Kasumi-1 (cell line): ENCODE measurements at places on chromosomes 3 and 15.

DNA sequence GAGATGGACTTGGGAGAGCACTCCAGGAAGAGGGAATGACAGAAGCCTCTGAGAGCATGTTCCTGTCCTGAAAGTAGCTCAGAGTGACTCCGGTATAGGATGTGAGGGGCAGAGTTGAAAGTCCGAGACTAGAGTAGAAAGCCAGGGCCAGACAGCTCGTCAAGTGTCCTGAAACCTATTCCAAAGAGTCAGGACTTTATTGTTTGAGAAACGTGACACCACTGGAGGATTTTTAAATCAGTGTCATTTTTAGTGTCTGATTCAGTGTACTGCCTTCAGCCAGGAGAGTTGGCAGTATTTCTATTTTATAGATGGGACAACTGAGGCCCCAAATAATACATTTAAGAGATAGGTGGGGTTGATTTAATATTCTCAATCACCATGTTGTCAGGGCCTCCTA, 1.6 kb upstream of the RBMS3 start:
- no peak for DNase-seq

- DNase-seq = no peak
Measured at GRCh38 chr3:37141676-37142075, 32.7 kb downstream of the LRRFIP2 start.

GRCh38 chr3:98885851-98886250, 15.6 kb downstream of the DCBLD2 start:
- DNase-seq = no peak

DNA sequence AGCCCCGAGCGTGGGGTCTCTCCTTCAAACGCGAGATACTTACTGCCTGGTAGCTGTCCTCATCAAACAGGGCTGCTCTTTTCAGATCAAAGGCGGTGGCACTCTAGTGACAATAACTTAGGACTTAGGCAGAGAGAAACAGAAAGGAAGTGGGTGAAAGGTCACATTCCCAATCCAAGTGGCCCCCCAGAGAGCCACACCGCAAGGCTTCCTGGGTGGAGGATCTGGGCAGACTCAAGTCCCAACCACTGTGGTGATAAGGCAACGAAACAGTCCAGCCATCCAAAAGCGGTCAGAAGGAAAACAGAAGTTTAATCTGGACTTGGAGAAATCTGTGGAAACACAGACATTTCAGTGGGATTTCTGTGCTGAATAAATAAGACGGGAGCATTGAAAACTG, 227.2 kb downstream of the ADAMTS17 start:
- no peak for DNase-seq

- no peak for DNase-seq
Measured at GRCh38 chr15:70609889-70610288, 153.5 kb downstream of the UACA start.

DNA sequence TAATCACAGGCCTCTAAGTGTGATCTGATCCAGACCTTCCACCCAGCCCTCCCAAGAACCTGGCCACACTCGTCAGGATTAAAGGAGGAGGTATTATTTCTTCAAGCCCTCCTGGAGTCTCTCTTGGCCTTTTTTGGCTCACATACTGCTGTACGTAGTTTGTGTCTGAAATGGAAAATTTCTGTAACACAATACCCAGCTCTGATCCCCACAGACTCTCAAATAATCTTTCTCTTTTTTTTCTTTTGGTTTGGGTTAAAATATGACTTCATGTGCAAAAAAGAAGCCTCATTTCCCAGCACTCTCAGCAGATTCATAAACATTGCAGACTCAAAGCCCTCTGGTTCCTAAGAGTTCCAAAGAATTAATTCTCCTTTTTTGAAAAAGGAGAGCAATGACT, 96.5 kb upstream of the PHLDB2 start:
- no peak for DNase-seq

GRCh38 chr3:29922992-29923746, 642.3 kb downstream of the RBMS3 start:
- DNase-seq = no peak

- DNase-seq = no peak
Measured at GRCh38 chr3:129081503-129081902, 20.9 kb downstream of the GP9 start.

DNA sequence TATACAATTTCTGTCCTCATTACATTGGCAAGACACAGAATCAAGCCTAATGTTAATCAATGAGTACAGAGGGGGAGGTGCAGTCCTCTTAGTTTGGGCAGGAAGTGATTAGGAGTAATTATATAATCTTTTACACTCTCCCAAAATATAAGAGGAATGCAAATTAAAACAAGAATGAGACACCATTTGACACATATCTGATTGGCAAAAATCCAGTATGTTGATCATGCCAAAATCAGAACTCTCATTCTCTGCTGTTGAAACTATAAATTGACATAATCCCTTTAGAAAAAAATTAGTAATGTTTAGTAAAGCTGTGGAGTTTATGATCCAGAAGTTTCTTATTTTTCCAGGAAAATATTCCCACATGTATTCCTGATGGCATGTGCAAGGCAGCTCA, 373.4 kb downstream of the EPHA6 start:
- no peak for DNase-seq

DNA sequence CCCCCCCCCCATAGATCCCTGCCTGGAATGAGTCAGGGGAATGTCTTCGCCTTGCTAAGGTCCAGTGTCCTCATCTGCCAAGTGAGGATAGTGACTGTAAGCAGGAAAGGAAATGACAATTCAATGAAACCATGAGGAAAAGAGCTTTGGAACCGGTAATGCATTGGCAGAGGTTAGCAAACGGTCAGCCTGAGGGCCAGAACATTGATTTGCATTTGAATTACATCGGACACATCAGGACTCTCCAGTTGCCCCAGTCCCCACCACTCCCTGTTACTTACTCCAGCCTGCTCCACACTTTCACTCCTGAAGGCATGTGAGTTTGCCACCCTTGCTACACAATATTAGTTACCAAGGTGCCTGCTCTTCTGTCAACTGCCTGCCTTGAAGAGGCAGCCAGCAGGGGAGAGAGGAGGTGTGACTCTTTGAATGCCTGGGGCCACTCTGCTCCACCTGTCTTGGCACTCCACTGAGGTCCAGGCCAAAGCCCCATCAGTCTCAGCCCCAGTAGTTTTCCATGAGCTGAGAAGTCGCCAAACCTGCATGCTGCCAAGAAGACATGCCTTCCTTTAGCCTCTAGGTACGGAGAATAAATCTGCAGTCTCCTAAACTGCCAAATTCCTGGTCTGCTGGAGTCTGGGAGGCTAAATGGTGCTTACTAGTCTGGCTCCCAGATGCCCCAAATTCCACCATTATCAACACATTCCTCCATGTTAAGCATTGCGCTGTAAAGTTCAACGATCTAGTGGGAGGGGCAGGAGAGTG, 191.7 kb upstream of the TLE3 start:
- DNase-seq = no peak

- DNase-seq = no peak
Measured at GRCh38 chr3:94071713-94072284, 8.9 kb downstream of the NSUN3 start.

GRCh38 chr3:13028010-13028821, 45.0 kb downstream of the IQSEC1 start:
- no peak for DNase-seq

GRCh38 chr15:59099162-59099685, 5.7 kb upstream of the CCNB2 start:
- no peak for DNase-seq

GRCh38 chr3:22745321-22745720, 457.8 kb upstream of the UBE2E2 start:
- no peak for DNase-seq

- no peak for DNase-seq
Measured at GRCh38 chr3:46667657-46668056, 25.8 kb downstream of the ALS2CL start.
